Muscle of back (tissue), 13 donors: ENCODE measurements at places on chromosomes 2 and 18. TPM values are rescaled to one million over a fixed set of nuclear protein-coding genes. Genes with fewer than 3 reads are reported as not detected.

IL1R1 gene
- polyA plus RNA-seq: 11.3 TPM

EIPR1 gene
- polyA plus RNA-seq: 14.8 TPM

MRPL30 gene
- polyA plus RNA-seq: 46.9 TPM

GRCh38 chr18:26357960-26358359 is 131.7 kb downstream of the TAF4B start:
- no peak for DNase-seq

DNA sequence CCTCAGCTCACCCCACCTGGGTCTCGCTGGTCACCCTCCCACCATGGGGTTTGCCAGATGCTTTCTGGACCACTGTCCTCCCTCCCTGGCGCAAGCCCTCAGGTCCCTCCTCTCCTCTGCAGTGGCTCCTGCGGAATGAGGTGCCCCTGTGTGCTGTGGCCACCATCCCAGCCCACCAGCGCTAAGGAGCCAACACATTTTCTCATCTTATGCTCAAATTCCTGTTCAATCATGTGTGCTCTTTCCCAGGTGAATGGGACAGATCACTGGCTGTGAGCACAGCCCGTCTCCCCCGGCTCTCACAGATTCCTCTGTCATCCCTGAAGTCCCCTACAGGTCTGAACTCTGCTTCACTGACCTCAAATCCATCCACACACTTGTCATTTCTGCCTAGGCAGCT is 15.2 kb upstream of the CCDC74B start:
- no peak for DNase-seq
